Forelimb muscle (tissue), 1 donor: ENCODE measurements at places on chromosomes 2 and 18. TPM values are rescaled to one million over a fixed set of nuclear protein-coding genes. Genes with fewer than 3 reads are reported as not detected.

DNA sequence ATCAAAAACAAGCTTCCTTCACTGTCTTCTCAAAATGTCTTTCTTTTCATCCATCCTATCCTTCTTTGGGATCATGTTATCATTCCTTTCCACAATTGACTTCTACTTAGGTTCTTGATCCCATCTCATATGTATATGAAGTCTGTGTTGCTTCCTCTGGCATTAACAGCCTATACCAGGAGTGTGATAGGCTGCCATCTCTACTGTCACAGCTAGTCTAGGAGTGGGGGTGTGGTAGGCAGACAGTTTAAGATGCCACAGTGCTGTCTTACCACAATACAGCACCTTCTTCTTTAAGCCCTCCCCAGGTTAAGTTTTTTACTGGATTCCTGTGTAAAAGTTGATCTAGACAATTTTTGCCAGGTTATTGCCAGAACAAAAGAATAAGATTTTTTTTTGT, 3.7 kb upstream of the HTR2B start:
- no peak for DNase-seq

GRCh38 chr2:212423089-212423488, 115.5 kb downstream of the ERBB4 start:
- no peak for DNase-seq

The SLC66A3 gene
- polyA plus RNA-seq: 10.6 TPM

DNA sequence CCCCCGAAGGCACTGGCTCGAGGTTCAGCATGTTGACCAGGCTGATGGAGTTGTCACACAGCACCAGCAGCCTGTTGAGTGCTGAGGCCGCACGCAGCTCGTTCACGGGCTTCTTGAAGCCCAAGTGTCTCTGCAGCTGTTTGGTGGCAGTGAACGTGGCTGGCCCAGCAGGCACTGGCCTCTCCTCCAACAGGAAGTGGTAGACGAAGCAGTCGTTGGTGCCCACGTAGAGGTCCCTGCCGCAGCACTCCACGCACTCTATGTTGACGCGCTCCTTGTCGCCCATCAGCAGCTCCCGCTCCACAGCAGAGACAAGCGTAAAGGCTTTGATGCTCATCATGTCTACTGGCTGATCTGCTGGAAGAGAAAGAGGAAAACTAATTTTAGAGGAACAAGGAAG, 21.6 kb downstream of the TGFBRAP1 start:
- no peak for DNase-seq

The SP140 gene
- 0.62 TPM for polyA plus RNA-seq

DNA sequence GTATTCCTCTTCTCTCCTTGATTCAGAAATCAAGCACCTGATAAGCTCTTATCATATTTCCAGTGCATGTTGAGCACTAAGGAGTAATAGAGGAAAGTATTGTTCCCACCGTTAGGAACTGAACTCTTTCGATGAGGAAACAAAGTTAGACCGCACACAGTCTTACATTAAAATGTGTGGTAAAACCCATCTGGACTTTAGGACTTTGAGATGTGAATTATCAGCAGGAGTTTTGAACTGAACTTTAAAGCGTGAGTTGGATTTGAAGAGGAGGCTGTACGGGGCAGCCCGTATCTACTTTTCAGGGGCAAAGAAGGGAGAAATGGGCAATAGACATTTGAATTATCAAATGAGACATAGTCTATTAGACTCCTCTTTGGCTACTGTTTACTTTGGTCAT, 134.4 kb downstream of the SETBP1 start:
- DNase-seq: no peak

DNA sequence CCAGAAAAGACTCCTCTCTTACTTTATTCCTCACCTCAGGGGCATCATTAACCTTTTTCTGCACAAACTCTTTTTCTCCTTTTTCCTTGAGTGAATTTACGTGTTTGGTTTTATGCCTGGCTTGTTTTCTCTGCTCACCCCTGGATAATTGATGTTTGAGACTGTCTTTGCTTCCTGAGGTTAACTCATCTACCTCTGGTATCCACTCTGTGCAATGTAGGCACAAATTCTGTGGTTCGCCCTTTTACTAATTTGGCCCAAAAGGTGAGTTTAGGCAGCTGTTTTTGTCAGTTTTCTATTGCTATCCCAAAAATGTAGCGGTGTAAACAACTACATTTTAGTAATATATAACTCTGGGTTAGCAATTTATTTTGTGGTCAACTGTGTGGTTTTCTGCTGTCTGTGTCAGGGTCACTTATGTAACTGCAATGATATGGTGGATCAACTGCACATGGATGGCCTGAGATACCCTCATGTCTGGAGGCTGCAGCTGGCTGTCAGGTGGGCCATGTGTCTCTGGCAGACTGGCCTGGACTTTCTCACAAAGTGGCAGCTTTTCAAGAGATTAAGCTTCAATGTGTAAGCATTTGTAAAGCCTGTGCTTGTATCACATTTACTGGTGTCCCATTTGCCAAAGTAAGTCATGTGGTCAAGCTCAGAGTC, 329.7 kb downstream of the FSIP2 start:
- DNase-seq: no peak

- no peak for DNase-seq
Measured at GRCh38 chr18:47953471-47953931, 23.0 kb upstream of the SMAD2 start.

GRCh38 chr2:3547915-3548314, 10.2 kb downstream of the RNASEH1 start:
- DNase-seq: no peak

GRCh38 chr2:29776406-29776805, 145.0 kb downstream of the ALK start:
- no peak for DNase-seq

The SLC40A1 gene
- polyA plus RNA-seq: 34.6 TPM

GRCh38 chr18:57585421-57585820, 1.1 kb downstream of the FECH start:
- DNase-seq: no peak

The ECEL1 gene
- 0.51 TPM for polyA plus RNA-seq

DNA sequence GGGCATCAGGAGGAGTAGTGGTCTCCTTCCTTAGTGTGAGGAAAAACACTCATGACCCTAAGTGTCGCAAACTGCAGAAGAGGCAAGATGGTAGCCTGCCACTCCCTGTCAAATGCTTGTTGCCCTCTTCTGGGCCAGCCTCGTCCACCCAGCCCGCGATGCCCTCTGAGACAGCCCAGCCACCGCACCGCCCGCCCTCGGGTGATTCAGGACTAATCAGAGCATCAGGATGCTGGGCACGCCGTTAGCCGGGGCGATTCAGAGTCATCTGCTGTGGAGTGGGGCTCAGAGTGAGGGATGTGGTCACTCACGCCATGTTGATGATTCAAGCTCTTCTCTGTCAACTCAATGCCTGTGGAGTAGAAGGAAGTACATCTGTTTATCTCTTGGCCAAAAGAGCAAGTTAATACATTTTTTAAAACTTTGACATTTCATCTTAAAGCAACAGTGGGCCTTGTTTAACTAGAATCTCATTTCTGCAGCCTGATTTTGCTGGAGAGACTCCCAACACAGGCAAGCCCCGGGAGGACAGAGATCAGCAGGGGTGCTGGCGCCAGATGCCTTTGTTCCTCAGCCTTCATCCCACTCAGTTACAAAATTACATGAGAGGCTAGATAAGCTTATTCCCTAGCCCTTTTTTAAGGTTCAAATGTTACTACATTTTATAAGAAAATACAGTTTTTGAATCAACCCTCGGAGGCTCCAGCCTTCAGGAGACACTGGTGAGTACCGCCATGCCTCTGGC, 79.0 kb downstream of the TMEM18 start:
- DNase-seq: no peak
